Stimulated activated CD4-positive, alpha-beta T cell treated with anti-CD3 and anti-CD28 coated beads, Interleukin-1b, Interleukin-23, amount 100 ng/mL, for 1 hour (primary cell): ENCODE measurements at places on chromosomes 5 and 9.

DNA sequence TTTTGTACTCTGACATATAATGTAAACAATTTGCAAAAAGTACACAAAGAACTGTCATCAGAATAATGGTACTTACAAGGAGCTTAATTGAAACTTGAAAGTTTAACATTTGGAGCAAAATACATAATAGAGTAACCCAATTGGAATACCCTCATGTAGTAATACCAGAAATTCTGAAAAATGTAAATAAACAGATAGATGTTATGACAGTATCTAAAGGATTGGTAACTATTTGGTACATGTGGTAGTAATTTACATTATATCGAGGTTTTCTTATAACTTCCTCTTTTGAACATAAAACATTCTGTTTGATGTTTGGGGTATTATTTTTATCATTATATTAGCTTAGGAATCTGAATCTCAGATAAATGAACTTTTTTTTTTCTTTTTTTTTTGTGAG, 211.7 kb upstream of the ELL2 start:
- no peak for DNase-seq

- no peak for DNase-seq
Measured at GRCh38 chr9:132647806-132648205, 22.0 kb downstream of the DDX31 start.

DNA sequence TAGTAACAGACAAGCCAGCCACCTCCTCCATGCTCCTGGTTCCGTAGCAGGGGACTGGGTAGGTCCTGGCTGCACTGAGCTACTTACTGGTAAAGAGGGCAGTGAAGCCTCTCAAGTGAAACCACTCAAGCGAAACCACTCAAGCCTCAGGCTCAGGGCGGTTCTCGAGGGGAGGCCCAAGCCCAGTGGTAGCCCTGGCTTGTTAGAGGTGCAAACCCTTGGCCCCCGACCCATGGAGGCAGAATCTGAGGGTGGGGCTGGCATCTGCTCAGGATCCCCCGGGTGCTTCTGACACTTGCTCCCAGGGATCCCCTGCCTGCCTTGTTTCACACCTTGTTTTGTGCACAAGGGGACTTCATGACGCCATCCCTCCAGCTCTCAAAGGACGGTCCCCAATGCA, 76.5 kb upstream of the OLFM1 start:
- no peak for DNase-seq

- no peak for DNase-seq
Measured at GRCh38 chr5:180646289-180646962, 3.0 kb downstream of the FLT4 start.

GRCh38 chr5:141121985-141122384, 367 bp downstream of the PCDHB4 start:
- DNase-seq: no peak

GRCh38 chr5:172943283-172943841, 15.9 kb upstream of the RPL26L1 start:
- DNase-seq: no peak

DNA sequence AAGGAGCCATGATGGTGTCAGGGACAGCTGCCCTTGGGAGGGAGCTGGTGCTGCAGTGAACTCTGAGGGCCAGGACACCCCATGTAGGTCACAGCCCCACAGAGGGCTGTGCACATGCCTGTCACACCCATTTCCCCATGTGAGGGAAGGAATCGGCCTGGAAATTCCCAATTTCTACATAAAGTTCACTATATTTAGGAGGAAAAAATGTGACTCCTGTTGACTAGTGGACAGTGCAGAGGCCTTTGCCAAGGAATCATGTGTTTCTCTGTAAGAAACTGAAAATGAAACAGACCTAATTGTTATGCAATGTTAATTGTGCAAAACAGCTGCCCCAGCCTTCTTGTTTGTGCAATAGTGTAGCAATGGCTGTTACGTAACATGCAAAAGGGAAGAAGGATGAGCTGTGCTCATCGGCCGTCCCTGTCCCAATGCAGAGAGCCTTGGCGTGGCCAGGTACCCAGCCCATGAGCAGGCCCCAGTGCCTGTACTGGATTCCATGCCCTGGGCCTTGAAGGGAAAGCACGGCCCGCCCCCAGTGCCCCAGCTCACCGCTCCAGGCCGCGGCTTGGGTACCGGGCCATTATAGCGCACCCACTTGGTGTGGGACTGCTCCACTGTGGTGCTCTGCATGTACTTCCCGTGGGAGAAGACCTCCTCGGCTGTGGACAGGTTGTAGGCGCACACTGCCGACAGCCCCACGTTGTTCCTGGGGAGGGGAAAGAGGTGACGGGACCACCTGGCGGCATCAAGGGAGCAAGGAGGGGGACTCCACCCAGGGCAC, 70.0 kb downstream of the SECISBP2 start:
- DNase-seq: no peak

DNA sequence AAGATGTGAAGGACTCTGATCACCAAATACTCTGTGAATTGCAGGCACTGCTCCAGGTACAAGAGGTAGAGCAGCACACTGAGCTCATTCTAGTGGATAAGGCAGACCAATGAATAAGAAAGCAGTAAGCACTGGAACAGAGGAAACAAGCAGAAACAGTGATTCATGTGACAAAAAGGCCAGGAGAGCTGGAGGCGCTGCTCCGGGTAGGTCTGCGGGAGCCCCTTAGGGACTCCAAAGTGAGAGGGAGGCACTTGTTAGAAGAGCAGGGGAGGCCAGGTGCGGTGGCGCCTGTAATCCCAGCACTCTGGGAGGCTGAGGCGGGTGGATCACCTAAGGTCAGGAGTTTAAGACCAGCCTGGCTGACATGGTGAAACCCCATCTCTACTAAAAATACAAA, 231.6 kb upstream of the NFIL3 start:
- no peak for DNase-seq

DNA sequence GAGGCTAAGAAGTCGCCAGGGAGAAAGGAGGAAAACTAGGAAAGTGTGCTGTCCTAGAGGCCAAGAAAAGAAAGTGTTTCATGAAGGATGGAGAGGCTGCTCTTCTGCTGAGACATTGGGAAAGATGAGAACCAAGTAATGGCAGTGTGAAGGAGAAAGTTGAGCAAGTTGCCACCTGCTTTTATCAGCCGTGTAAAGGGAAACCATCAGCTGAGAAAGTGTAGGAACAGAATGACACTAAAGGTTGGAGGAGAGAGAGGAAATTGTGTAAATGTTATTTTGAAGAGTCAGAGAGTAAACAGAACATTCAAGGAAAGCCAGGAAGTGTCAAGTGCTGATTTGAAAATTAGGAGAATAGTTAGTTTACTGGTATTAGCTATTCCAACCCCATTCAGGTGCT, 125.0 kb downstream of the CEMIP2 start:
- no peak for DNase-seq

DNA sequence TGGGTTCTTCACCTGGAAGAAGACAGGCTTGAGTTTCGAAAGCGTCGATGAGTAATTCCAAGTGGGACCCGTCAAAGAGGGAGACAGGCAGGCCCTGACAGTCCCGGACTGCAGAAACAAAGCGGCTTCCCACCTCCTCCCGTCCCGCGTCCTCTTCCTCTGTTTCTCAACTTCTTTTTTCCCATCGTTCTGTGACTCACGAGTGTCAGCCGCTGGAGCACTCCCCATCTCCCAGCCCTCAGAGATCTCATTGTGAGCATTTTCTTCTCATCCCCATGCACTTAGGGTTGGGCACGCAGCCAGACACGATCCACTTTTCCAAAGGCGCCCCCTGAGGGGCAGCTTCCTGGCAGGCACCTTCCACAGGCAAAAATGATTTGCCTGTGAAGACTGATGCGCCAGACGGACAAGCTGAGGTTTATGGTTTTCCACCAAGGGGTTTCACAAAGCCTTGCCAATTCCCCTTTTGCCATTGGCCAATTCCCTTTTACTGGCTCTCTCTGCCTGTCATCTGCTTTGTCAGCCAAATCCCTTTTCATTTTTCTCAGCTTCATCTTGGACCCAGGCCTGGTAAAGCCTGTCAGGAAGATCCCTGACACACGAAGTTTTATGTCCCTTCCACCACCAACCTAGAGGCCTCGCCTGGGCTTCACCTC, 86.5 kb upstream of the ANKRD55 start:
- DNase-seq: no peak

DNA sequence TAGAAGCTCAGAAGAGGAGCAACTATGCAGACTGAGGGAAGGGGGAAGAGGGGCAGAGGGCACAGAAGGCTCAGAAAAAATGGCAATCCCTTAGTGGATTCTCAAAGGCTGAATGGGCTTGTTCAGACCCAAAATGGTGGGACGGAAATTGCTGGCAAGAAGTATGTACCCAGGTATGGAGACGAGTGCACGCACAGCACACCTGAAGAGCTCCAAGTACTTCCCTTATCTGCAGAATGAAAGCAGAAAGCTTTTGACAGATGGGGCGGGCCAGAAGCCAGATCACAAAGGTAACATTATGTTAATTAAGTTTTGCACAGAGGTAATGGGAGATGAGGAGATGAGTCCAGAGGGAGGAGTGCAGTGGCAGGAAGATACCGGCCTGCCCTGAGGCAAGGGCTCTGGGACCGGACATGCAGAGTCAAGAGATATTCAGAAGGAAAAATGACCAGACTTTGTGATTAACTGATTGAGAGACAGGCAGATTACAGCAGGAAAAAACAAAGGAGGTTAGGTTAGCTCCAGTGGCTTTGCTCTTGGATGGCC, 138.1 kb upstream of the PIK3R1 start:
- DNase-seq: no peak

- no peak for DNase-seq
Measured at GRCh38 chr9:118896324-118897000, 472.8 kb downstream of the BRINP1 start.

- DNase-seq: no peak
Measured at GRCh38 chr5:98158440-98158839, 615.0 kb upstream of the RGMB start.

DNA sequence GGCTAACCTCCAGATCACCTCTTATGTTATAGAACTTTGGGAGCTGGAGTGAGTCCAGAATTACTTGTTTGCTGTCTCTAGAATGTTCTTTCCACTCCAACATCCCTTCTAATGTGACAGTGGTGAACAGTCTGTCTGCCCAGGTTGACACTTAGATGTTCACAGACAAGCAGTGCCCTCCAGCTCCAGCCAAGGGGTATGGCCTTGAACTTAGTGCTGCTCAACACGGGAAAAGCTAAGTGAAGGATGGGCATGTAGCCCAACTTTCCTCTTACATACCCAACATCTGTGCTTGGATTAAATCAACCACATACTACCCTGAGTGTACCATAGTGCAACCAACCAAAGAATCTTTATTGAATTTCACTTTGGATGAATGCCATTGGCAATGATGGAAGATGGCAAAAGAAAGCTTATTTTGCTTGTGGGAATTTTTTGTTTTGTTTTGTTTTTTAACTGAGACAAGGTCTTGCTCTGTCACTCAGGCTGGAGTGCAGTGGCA, 201.2 kb downstream of the NXNL2 start:
- no peak for DNase-seq

GRCh38 chr5:163712011-163712410, 206.6 kb downstream of the MAT2B start:
- no peak for DNase-seq

DNA sequence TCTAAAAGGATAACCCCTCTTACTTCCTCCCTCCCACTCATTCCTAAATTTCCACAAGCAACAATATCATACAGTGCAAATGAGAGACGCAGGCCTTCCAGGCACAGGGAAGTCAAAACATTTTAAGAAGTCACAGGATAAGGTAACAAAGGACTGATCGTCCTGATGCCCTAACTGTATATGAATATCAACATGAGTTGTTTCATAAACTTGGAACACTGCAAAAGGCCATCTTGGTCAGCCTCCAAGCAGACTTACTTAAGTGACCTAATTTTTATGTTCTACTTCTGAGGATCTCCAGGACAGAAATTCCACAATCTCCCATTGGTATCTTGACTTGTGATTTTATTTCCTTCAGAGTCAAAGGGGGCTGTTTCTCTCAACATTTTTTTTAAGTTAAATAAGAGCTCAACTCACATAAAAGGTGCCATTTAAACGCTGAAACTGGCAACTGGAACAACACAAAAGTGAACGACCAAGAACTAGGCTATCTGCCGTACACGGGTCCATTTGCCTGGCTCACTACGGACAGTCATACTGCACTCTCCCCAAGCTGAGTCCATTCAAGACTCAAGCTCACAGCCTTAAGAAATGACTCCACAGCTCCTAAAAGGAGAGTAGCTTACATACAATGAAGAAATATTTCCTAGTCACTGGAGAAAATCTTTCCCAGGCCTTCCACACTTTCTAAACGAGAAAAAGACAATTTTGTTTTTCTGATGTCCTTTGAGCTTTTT, 71.3 kb downstream of the LHFPL2 start:
- no peak for DNase-seq

DNA sequence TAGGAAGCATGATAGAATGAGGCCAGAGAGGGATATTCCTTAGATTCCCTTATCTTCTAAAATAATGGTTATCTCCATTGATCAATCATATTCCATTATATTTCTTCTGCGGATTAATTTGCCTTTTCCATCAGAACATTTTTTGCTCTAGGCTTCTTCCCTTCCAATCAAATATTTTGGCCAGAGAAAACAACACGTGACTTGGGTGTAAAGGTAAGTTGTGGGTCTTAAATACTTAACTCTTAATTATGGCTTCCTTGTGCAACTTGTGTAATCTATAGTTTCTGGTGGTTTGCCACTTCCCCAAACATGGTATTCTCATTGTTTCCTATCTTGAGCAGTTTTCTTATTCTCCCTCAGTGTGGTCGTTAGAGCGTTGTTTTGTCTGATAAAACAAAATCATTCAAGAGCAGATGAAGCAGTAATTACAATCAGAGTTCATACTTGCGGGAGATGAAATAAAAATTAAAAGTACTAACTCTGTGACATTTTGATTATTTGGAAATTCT, 889.3 kb downstream of the MAT2B start:
- DNase-seq: no peak

- DNase-seq: no peak
Measured at GRCh38 chr5:34743878-34744277, 87.8 kb downstream of the RAI14 start.

GRCh38 chr5:52920929-52921328, 68.2 kb upstream of the ITGA2 start:
- DNase-seq: no peak

- DNase-seq: no peak
Measured at GRCh38 chr5:32273821-32274220, 38.9 kb downstream of the MTMR12 start.

GRCh38 chr9:136950656-136951276, 1.3 kb upstream of the LCN12 start:
- no peak for DNase-seq

GRCh38 chr9:122236681-122237080, 7.9 kb upstream of the LHX6 start:
- no peak for DNase-seq

- no peak for DNase-seq
Measured at GRCh38 chr9:130606887-130607600, 27.7 kb downstream of the FUBP3 start.

DNA sequence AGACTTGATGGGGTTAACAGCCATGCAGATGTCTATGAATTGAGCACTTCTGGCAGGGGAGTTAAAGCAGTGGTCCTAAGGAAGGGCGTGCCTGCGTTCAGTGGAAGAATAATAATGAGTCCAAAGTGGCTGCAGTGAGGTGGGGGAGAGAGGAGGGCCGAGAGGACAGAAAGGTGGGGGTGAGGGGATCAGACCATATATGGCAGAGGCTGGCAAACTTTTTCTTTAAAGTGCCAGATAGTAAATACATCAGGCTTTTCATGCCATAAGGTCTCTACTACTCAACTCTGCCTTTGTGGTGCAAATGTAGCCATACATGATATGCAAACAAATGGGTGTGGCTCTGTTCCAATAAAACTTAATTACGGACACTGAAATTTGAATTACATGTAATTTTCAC, 77.1 kb downstream of the STRBP start:
- DNase-seq: no peak

GRCh38 chr5:67143549-67143948, 53.0 kb downstream of the CD180 start:
- no peak for DNase-seq

GRCh38 chr5:109030360-109031143, 282.9 kb downstream of the FER start:
- DNase-seq: no peak

- DNase-seq: no peak
Measured at GRCh38 chr9:113742878-113743277, 133.2 kb upstream of the ZNF618 start.
